Lower leg skin (tissue), 4 donors: ENCODE measurements at places on chromosomes 1 and 21.

DNA sequence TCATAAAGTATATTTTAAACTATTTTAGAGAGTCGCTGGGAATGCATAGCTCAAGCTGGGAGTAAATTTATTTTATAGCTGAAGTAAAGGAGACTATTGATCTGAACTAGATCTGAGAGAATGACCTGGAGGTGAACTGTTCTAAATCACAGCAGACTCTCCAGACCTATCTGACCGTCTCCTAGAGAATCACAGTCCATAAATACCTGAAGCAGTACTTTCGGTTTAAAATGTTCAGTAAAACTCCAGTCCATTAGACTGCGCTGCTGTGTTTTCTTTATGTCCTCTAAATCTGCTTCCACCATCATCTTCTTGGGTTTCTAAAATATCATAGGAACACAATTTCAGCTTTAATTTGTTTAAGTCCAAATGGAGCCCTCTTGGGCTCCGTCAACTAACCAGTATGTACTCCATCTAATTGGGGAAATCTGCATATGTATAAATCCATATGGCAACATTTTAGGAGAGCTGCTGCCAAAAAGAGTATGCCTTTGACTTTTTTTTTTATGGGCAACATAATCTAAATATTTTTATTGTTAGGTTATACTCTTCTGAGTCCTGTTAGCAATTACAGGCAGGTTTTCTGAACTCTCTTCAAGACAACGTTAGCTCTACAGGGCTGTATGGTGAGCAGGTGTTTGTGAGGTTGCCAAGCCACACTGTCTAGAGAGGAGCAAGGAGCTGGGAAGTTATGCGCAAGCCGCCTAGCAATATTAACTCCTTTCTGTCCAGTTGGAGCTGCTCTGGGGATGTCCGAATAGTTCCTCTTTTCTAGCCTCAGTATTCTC lies 111.2 kb downstream of the SPAG17 start:
- no peak for DNase-seq

GRCh38 chr1:147741065-147741464 lies 19.3 kb downstream of the GJA5 start:
- no peak for DNase-seq

- DNase-seq: no peak
These were observed 77.9 kb upstream of the RRP15 start for GRCh38 chr1:218207194-218207593.

DNA sequence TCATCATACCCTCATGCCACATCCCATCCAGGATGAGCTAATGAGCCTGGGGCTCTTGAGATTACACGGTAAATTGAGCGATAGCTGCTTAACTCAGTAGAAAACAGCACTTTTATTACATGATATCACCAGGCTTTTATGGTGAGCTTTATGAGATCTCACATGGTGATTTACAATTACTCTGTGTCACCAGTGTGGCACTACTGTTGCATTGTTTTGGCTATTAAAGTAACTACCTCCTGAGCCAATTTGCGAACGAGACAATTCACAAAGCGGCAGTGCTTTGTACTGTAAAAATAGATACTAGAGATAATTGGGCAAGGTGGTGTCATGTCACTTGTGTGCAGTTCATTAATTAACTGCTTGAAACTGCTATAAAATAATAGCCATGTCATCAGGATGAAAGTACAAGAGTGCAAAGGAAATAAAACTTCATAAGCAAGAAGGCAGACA lies 767.7 kb upstream of the ADGRL2 start:
- no peak for DNase-seq
